ENCODE measurements at places on chromosomes 1 and 21.

DNA sequence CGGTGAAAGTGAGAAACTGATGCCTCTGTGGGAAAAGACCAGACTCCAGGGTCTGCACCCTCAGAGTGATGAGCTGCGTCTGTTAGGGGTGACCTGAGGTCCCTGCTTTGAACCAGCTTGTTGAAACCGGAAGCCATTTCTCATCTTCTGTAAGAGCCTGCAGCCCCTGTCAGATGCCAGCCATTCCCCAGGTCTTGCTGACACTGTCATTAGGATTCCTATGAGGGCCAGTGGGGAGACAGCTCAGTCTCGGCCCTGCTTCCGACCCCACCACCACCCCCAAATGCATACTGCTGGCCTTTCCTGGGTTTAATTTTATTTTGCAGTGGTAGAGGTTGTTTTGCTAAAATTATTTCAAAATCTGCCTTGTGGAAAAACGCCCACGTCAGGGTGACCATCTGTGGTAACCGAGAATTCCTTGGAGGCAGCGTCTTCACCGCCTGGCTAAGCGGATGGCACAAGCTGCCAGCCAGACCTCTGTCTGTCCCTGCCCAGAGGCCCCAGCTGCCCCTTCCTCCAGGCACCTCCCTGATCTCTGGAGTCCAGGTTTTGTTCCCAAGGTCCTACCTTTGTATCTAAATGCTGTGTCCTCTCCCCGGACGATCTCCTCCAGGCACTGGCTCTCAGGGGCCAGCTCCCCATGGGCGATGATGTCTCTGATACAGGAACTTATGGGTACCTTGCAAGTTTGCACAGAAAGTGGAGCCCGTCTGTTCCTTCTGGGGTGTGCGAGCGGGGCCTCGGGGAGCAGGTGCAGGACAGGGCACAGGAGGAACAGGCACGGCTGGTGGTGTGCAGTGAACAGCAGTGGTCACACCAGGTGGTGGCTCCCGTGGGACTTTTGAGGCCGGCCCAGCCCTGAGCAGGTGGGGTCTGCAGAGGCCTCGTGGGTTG is 49.9 kb downstream of the PRKCZ start:
- no peak for DNase-seq

GRCh38 chr1:7274256-7274655 is 489.0 kb downstream of the CAMTA1 start:
- no peak for DNase-seq

GRCh38 chr1:78078358-78078757 is 32.6 kb downstream of the GIPC2 start:
- no peak for DNase-seq

DNA sequence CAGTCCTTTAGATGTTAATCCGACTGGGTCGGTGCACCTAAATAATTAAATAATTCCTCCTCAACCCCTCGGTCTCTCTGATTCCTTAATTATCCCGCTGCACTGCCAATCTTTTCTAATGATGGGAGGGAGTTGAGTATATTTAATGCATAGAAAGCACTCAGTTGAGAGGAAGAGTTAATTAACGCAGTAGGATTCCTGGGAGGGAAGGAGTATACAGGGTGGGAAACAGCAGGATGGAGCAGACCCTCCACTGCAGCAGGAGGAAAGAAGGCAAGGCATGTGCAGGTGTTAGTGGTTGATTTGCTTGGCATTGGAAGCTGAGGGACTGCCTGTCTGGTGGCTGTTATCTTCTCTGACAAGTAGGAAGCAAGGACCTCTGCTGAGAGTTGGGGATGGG is 9.9 kb upstream of the REN start:
- DNase-seq, result no peak

DNA sequence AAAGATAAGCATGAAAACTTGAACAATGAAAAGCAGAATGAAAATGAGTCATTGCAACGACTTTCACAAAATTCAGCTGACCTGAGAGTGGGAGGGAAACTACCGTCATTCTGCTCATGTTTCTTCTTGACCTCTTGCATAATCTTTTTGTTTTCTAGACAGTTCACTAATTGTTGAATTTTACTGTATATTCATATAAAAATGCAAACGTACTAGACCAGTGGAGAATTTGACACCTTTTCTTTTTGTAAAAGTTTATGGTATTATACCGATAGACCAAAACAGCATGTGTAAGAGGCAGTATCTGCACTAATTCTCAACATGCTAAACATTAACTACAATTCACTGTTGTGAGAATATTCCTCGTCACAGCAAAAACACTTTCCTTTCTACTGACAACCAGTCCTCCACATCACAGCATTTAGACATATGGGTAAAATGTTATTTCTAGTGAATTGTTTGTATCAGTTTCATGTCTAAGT is 137.8 kb downstream of the GREM2 start:
- no peak for DNase-seq

GRCh38 chr1:46026531-46026930 is 105.9 kb downstream of the PIK3R3 start:
- DNase-seq, result no peak

GRCh38 chr1:215744419-215744818 is 177.3 kb downstream of the KCTD3 start:
- no peak for DNase-seq

Data from H54 (cell line).